Activated CD8-positive, alpha-beta memory T cell treated with anti-CD3 and anti-CD28 coated beads for 48 hours (primary cell): ENCODE measurements at places on chromosomes 4 and X.

GRCh38 chr4:78545275-78546246 is 6.0 kb upstream of the ANXA3 start:
- DNase-seq = no peak

GRCh38 chrX:114028907-114029662 is 554.8 kb upstream of the HTR2C start:
- DNase-seq = no peak

GRCh38 chrX:11867610-11868345 is 109.7 kb downstream of the MSL3 start:
- no peak for DNase-seq

DNA sequence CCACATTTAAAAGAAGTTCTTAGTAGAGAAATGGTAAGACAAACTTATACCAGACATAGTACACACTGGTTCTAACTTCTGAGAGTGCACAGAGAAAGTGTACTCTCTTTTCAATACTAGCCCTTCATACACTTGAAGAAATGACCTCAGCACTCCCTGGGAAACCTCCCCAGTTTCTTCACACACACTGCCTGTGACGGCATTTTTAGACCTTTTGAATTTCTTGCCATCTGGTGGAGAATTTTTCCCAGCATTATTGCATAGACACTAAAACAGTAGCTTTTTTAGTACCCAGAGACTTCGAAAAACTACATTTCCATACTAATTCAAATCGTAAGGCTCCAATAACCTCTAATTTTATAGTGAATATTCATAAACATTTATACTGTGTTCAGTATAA is 341.6 kb upstream of the MAOA start:
- DNase-seq = no peak

GRCh38 chr4:6191448-6192130 is 8.8 kb downstream of the JAKMIP1 start:
- no peak for DNase-seq

GRCh38 chr4:116180157-116180601 is 905.2 kb downstream of the TRAM1L1 start:
- DNase-seq = no peak

DNA sequence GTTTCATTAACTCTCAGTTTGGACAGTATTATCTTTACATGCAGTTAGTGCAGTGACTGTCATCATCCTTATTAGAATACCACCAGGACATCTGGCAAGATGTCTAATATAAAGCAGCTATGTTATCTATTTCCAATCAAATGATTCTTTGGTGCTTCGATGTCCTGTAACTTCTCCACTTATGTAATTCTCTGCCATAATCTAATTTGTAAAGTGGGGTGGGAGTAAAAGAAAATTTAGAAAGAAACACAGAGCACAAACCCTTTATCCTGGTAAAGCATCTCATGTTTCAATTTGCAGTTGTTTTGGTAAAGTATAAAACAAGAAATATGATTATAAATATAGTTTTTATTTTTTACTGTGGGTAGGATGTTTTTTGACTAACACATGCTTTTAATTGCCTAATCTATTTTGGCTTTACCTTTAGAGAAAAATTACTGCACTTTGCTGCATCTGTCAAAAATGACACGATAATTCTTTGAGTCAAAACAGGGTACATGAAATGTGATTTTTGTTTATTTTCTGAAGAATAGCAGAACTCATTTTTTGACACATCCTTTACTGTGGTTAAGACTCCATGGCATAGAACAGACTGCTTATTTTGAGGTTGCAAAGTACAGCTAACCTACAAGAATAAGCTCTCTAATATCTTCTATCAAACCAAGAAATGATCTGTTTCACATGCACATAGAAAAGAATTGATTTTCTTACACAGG is 382.9 kb downstream of the RPA4 start:
- no peak for DNase-seq

GRCh38 chr4:180377741-180378140 is 1865.5 kb upstream of the TENM3 start:
- DNase-seq = no peak

- DNase-seq = no peak
Observed at GRCh38 chrX:136261321-136261720, 10.1 kb upstream of the MAP7D3 start.

GRCh38 chrX:54446084-54446483 is 5.9 kb downstream of the TSR2 start:
- DNase-seq = no peak

GRCh38 chrX:149275836-149276235 is 229.3 kb downstream of the IDS start:
- DNase-seq = no peak

GRCh38 chrX:79371101-79371500 is 4.0 kb upstream of the ITM2A start:
- DNase-seq = no peak

DNA sequence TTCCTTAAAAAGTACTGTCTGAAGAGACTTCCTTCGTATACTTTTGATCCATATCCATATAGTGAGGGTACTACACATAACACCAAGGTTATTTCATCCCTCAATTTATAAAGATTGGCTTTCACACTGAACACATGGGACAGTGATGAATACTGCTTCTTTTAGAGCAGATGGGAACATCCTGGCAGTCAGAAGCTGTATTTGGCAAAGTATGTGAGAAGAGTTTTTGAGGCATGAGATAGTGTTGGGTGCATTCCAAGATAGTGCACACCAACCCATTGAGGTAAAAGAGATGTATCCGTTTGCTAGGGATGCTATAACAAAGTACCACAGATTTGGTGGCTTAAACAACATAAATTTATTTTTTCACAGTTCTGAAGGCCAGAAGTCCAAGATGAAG is 141.1 kb downstream of the MOSPD2 start:
- DNase-seq = no peak

DNA sequence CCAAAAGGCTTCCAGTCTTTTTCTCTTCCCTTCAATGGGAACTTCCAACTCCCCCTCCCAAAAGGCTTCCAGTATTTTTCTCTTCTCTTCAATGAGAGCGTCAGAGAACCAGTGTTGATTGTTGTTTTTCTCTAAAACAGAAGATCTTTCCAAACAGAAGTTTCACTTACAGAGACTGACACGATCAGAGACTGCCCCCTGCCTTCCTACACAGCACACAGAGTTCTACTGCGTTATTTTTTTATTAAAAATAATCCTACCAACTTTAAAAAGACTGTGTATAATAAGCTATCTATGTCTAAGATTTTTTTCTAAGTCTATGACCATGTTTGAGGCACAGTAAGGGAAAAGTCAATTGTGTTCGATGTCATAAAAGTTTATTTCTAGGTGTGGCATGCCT is 3.5 kb upstream of the HTR2C start:
- no peak for DNase-seq

DNA sequence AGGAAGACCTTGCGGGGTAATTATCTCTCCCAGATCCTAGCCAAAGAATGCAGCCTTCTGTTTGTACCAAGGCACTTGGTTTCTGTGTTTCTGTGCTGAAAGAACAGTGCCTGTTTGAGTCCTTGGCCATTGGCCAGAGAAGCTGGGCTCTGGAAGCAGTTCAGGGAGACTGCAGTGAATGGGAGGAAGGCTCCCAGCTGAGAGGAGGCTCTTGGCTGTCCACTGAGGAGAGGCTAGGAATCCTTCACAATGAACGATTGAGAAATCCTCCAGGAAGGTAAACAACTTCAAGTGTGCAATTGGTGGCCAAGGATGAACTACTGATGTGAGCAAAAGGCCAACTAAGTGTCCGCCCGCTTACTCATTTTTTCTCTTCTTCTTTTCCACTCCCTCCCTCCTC is 61.3 kb downstream of the HS3ST1 start:
- no peak for DNase-seq

- no peak for DNase-seq
Observed at GRCh38 chr4:20391198-20391597, 139.5 kb downstream of the SLIT2 start.

GRCh38 chr4:45324455-45325417 is 598.4 kb upstream of the GNPDA2 start:
- no peak for DNase-seq

- DNase-seq = no peak
Observed at GRCh38 chr4:181271116-181271640, 972.0 kb upstream of the TENM3 start.

- no peak for DNase-seq
Observed at GRCh38 chrX:154002215-154002719, 17.4 kb downstream of the IRAK1 start.

GRCh38 chrX:120801426-120801825 is 74.2 kb downstream of the CT47B1 start:
- no peak for DNase-seq

DNA sequence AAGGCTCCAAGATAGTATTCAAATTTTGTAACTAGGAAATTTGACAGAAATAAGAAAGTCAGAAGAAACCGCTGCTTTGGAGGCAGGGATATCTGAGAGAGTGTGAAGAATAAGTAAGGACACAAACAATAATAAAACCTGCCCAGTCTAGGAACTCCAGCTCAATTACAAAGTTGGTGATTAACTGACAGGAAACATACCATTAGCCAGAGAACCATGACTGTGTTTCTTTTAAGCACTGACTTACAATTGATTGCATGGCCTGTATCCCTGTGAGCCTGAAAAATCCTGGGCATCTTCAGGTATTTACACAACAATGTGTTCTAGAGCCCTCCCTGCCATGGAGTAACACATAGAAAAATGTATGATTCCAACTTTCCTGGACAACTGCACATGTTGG is 127.4 kb downstream of the GRIA3 start:
- DNase-seq = no peak

GRCh38 chr4:98641906-98642668 is 16.3 kb downstream of the TSPAN5 start:
- no peak for DNase-seq

GRCh38 chr4:161197474-161197873 is 966.3 kb downstream of the FSTL5 start:
- DNase-seq = no peak
